ENCODE measurements at places on chromosomes 5 and 9. TPM values are rescaled to one million over a fixed set of nuclear protein-coding genes. Genes with fewer than 3 reads are reported as not detected.
A peak's percentile ranks its signal among the peaks of the same experiment; 100 is the strongest.

- DNase-seq, result no peak
Observed at GRCh38 chr5:164091836-164092235, 586.4 kb downstream of the MAT2B start.

DNA sequence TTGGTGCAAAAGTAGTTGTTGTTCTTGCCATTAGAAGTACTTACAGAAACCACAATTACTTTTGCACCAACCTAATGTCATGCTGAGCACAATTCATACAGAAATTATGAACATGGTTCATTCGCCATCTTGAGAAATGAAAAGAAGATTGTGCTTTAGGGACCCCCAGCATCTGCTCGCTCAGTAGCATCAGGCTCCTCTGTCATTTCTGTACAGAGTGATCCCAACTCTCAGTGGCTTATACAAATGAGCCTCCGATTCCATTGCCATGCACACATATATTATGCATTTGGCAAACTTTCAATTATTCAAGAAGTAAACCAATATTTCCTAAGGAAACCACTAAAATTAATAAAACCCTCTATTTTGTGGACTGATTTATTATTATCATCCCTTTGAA lies 266.2 kb downstream of the MED10 start:
- no peak for DNase-seq

DNA sequence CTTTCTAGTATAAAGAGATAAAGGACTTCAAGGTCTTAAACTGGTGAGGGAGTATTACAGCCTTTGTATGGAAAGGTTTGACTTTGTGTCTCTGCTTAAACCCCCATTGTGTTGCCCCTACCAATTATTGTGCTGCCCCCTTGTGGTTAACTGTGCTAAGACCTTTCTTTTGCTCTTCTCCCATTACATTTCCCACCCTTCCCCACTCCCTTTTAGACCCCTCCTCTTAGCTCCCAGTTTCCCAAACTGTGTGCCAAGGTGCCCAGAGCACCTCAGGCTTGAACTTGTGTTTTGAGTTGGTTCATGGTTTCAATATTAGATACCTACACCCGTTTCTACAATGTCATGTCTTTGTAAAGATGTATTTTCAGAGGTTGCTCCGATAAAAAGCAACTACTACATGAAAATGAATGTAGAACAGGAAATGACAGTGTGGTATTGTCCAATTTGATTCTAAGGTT lies 2.9 kb downstream of the JAK2 start:
- DNase-seq, result peak; percentile 58

GRCh38 chr5:5781335-5781734 lies 358.9 kb downstream of the ICE1 start:
- DNase-seq, result no peak

DNA sequence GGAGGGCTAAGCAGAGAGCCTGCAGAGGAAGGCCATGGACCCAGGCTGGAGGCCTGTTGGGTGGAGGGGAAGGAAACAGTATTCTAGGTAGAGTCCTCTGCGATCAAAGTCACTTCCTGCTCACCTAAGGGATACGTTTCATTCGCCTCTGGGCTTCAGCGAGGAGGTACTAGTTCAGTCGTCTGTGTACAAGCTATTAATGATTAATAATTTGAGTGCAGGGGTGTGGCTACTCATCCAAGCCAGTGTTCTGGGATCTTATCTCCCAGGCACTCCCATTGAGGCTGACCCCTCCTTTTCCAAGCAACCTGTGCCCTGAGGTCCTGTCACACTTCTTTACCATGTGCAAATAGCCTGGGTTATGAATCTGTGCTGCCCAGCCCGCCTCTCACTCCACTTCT lies 25.2 kb downstream of the RALGPS1 start:
- no peak for DNase-seq

- DNase-seq, result no peak
Observed at GRCh38 chr5:3891113-3891512, 295.5 kb downstream of the IRX1 start.

- no peak for DNase-seq
Observed at GRCh38 chr5:42422656-42423280, 471 bp upstream of the GHR start.

GRCh38 chr9:105328872-105329718 lies 84.6 kb downstream of the SLC44A1 start:
- no peak for DNase-seq

DNA sequence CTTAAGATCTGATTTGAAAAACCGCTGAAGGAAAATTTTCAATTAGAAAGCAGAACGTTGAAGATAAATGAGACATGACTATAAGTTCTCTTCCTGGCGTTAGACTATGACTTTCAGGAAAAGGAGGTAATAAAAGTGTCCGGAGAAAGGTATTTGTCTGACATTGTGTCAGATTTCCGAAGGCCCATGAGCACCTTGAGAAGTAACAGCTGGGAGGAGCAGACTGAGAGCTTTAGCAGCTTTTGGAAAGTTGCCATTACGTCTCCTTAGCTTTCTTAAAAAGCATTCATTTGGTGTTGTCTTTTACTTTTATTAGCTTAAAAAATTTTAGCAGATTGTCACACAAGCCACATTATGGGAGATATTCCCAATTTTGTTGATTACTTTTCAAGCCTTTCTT lies 363.5 kb downstream of the NDUFS4 start:
- DNase-seq, result no peak

GABRB2 gene
- not detected for total RNA-seq

IL7R gene
- total RNA-seq, result 60.9 TPM

DNA sequence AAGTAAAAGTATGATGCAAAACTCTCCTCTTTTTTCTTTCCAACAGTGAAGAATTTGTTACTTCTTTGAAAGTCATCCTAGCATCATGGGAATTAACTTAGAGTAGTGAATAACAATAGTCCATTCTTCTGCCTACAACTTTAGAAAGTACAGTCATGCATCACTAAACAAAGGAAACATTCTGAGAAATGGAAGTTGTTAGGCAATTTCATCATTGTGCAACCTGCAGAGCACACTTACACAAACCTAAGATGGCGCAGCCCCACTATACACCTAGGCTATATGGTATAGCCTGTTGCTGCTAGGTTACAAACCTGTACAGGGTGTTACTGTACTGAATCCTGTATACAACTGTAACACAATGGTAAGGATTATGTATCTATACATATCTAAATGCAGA lies 1209.3 kb upstream of the C9orf72 start:
- DNase-seq, result no peak

- DNase-seq, result no peak
Observed at GRCh38 chr5:58828258-58828657, 245.4 kb downstream of the RAB3C start.

PRDM12 gene
- total RNA-seq, result 0.28 TPM

DNA sequence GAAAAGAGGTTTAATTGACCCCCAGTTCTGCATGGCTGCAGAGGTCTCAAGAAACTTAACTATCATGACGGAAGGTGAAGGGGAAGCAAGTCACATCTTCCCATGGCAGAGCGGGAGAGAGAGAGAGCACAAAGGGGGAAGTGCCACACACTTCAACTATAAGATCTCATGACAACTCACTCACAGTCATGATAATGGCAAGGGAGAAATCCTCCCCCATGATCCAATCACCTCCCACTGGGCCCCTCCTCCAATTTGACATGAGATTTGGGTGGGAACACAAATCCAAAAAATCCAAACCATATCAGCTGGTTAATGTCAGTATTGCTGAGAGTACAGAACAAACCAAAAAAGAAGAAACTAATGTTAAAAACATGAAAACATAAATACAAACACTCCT lies 120.2 kb downstream of the STARD4 start:
- no peak for DNase-seq

LCN9 gene
- not detected for total RNA-seq

DNA sequence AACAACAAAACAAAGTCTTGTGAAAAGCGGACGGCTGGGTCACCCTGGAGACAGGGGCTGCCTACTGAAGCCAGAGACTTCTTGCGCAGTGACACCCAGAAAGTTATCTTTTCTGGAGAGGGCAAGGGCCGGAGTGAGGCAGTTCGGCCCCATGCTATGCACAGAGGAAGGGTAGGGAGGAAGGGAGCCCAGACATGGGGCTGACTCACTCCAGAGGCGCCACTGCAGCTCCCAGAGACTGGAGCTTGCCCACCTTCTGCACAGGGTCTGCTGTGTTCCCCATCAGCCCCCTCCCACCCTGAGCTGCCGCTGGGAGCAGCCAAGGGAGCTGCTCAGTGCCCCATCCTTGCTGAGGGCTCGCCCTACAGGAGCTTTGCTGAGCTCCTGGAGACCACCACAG lies 13.3 kb downstream of the SLC6A3 start:
- DNase-seq, result no peak
